Sciatic nerve (tissue), 2 donors: ENCODE measurements at places on chromosomes 7 and 10. TPM values are rescaled to one million over a fixed set of nuclear protein-coding genes. Genes with fewer than 3 reads are reported as not detected.

Gene MGMT
- total RNA-seq = 24.5 TPM

Gene IDI2
- not detected for total RNA-seq

- no peak for DNase-seq
Measured at GRCh38 chr10:66627156-66627555, 298.7 kb upstream of the LRRTM3 start.

Gene RPS24
- 1,000 TPM for total RNA-seq

DNA sequence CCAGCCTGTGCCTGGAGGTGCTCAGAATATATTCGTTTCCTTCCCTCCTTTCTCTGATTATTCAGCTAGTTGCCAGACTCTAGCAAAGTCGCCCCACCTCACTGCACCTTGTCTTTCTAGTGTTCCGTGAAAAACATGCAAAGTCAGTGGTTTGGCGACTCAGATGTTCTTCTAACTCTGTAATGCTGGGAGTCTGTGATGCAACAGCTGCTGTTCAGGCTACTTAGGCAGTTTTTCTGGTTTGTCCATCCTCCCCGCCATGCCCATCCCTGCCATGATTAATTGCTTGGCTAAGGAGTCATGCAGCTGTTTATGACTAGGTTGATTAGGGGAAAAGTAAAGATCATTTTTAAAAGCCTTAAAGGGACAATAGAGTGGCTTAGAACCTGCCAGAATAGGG is 99.4 kb downstream of the MTPN start:
- DNase-seq = no peak

GRCh38 chr7:82039621-82040020 is 269.8 kb upstream of the HGF start:
- no peak for DNase-seq

GRCh38 chr7:47443049-47443448 is 138.9 kb downstream of the TNS3 start:
- peak; percentile 54 for DNase-seq

DNA sequence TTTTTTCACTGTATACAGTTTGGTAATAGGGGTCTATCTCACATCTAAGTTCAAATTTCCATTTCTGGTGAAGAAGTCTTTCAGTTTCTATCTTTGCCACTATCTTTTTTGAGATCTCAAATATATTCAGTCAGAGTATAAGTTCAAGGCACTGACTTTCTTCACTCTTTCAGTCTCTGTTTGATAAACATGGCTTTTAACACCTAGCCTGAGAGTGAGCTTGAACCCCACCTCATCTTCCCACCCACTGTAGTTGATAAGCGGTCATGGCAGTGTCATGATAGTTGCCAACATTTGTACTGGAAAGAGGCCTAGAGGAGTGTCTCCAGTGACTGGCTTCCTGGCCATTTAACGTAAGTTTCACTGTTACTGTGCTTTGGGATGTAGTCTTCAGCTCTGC is 41.2 kb upstream of the AGR3 start:
- DNase-seq = no peak

GRCh38 chr7:27179503-27180430 is 5.3 kb downstream of the HOXA11 start:
- DNase-seq = peak; percentile 89

DNA sequence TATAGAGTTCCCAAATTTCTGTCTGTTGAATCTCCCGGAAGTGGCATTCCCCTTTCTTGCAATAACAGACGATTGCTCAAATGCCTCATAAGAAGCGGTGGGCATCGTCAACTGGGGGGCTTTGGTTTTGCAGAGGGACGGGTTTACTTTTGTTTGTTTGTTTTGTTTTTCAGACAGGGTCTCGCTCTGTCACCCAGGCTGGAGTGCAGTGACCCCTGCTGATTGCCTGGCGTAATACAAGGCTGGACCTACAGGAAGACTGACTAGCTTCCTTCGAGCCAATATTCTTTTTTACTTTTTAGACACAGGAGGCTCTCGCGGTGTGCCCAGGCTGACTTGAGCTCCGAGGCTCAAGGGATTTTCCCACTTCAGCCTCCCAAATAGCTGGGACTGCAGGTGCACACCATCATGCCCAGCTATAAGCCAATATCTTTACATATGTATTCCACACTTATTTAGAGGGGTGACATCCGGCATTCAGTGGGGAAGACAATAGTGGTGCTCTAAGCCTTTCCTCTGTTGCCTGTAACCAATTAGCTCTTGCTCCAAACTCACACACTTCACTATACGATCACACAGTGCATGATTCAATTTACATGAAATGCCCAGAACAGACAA is 58.1 kb downstream of the FHIP2A start:
- DNase-seq = no peak

GRCh38 chr10:127945341-127945758 is 38.4 kb downstream of the PTPRE start:
- no peak for DNase-seq
